A549 treated with dexamethasone at 1 μM for 4 hours (cell line): ENCODE measurements at places on chromosomes 3 and 15. TPM values are rescaled to one million over a fixed set of nuclear protein-coding genes. Genes with fewer than 3 reads are reported as not detected.

The CFAP91 gene
- 0.21 to 0.32 TPM (median 0.23 TPM) in 4 of 5 replicates, not detected in the other for total RNA-seq

The THSD4 gene
- total RNA-seq: 21.1 to 32.4 TPM (median 29.6 TPM) in 5 replicates

The CYP1A2 gene
- not detected in 5 replicates for total RNA-seq

The TGM4 gene
- 0.25 to 0.39 TPM (median 0.27 TPM) in 5 replicates for total RNA-seq

The CIB2 gene
- 27.4 to 28.1 TPM (median 27.9 TPM) in 5 replicates for total RNA-seq

The TMEM62 gene
- total RNA-seq: 8.4 to 9.7 TPM (median 9.2 TPM) in 5 replicates

The AHSG gene
- 0.06 to 0.09 TPM (median 0.06 TPM) in 3 of 5 replicates, not detected in the others for total RNA-seq

The HAPLN3 gene
- 19.0 to 24.8 TPM (median 23.2 TPM) in 5 replicates for total RNA-seq

The CAMK2N2 gene
- total RNA-seq: 0.96 to 2.0 TPM (median 1.5 TPM) in 5 replicates

The NUP210 gene
- total RNA-seq: 25.7 to 45.1 TPM (median 43.0 TPM) in 5 replicates

The KBTBD13 gene
- not detected in 5 replicates for total RNA-seq

The RTP1 gene
- total RNA-seq: not detected in 5 replicates

The NR2E3 gene
- total RNA-seq: 0.09 to 0.41 TPM (median 0.23 TPM) in 5 replicates

The MFN1 gene
- total RNA-seq: 16.8 to 21.7 TPM (median 20.8 TPM) in 5 replicates

The SNAPC5 gene
- total RNA-seq: 42.6 to 53.2 TPM (median 43.7 TPM) in 5 replicates

The SMAD6 gene
- 23.0 to 36.8 TPM (median 31.8 TPM) in 5 replicates for total RNA-seq

The TM4SF1 gene
- 839 to 1,636 TPM (median 1,052 TPM) in 5 replicates for total RNA-seq

The LRRIQ4 gene
- not detected in 5 replicates for total RNA-seq

The PLA2G4E gene
- 0.01 TPM in 1 of 5 replicates, not detected in the others for total RNA-seq

The DLEC1 gene
- 0.04 to 0.05 TPM in 2 of 5 replicates, not detected in the others for total RNA-seq

The ELP6 gene
- 25.6 to 29.2 TPM (median 26.2 TPM) in 5 replicates for total RNA-seq

The TMC3 gene
- total RNA-seq: not detected in 5 replicates

The GUCA1C gene
- total RNA-seq: not detected in 5 replicates

The OR5K2 gene
- total RNA-seq: not detected in 5 replicates

The CLRN1 gene
- not detected in 5 replicates for total RNA-seq

The COLQ gene
- total RNA-seq: 0.12 to 0.36 TPM (median 0.28 TPM) in 5 replicates

The MUC4 gene
- total RNA-seq: 0.02 to 0.08 TPM (median 0.05 TPM) in 4 of 5 replicates, not detected in the other

The EPHA6 gene
- total RNA-seq: 0.08 to 0.15 TPM (median 0.09 TPM) in 3 of 5 replicates, not detected in the others

The RBPMS2 gene
- total RNA-seq: 6.7 to 9.6 TPM (median 8.4 TPM) in 5 replicates

The SLC28A1 gene
- 0.04 TPM in 1 of 5 replicates, not detected in the others for total RNA-seq

The DISP2 gene
- total RNA-seq: 1.1 to 1.9 TPM (median 1.5 TPM) in 5 replicates

The UROC1 gene
- not detected in 5 replicates for total RNA-seq

The ACKR2 gene
- total RNA-seq: 0.04 to 0.11 TPM (median 0.05 TPM) in 5 replicates

The CACNA2D2 gene
- total RNA-seq: 0.48 to 0.77 TPM (median 0.67 TPM) in 5 replicates

The ALG3 gene
- total RNA-seq: 53.0 to 83.1 TPM (median 72.0 TPM) in 5 replicates

The FLNB gene
- total RNA-seq: 305 to 409 TPM (median 403 TPM) in 5 replicates
